ENCODE measurements at places on chromosomes 6 and 20. TPM values are rescaled to one million over a fixed set of nuclear protein-coding genes. Genes with fewer than 3 reads are reported as not detected.

GRCh38 chr6:85344996-85345395 is 104.9 kb upstream of the NT5E start:
- DNase-seq, result no peak

- DNase-seq, result no peak
Measured at GRCh38 chr6:28078050-28078449, 2.3 kb upstream of the ZNF165 start.

DNA sequence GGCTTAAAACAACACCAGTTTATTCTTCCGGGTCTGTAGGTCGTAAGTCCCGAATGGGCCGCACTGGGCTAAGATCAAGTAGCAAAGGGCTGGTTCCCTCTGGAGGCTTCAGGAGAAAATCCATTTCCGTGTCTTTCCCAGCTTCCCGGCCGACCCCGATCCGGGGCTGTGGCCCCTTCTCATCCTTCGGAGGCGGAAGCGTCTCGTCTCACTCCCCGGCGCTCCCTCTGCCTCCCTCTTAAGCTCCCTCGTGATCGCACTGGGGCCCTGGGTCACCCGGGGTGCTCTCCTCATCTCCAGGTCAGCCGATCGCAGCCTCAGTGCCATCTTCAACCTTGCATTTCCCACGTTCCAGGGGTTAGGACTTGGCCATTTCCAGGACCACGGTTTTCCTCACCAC is 199.4 kb downstream of the WDR27 start:
- DNase-seq, result no peak

DNA sequence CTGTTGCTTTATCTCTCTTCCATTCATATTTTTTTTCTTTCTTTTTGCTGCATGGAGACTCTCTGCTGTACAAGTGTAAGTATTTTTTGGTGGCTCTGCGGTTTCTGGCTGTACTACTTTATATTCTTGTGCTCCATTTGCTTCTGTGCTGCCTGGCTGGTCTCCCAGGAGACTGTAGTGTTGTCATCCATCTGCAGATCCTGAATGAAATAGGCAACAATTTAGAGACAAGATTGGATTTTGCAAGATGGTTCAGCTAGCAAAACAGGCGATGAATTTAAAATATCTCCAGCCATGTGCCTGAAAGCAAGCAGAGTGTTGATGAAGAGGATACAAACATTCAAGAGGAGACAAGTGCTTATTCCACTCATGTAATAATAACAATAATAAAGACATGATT is 75.1 kb upstream of the SCGN start:
- DNase-seq, result no peak

Gene RAET1L
- total RNA-seq, result not detected

All from liver (tissue), 10 donors.